Foreskin keratinocyte (primary cell): ENCODE measurements at places on chromosomes 2 and 18. TPM values are rescaled to one million over a fixed set of nuclear protein-coding genes. Genes with fewer than 3 reads are reported as not detected.

GRCh38 chr18:52216666-52217065 lies 123.3 kb upstream of the DCC start:
- no peak for DNase-seq

ADD2 gene
- 0.07 and 0.87 TPM in 2 replicates for polyA plus RNA-seq

ONECUT2 gene
- polyA plus RNA-seq: under 0.01 TPM in 2 replicates

SNED1 gene
- not detected in 2 replicates for polyA plus RNA-seq

DNA sequence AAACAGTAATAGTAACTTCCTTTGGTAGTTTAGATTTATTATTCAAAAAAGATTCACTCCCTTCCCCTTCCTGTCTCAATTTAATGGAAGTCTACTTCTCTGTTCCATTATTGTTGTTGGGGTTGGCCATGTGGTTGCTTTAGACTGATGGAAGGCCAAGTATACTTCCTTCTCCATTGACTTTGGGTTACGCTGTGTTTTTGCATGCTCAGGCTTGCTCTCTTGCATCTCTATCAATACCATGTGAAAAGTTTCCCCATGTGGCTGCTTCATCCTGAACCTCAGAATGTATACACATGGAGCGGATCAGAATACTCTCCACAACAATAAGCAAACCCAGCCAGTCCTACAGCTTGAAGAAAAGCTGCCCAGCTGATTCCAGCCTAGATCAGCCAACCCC lies 20.3 kb downstream of the CFAP210 start:
- no peak for DNase-seq

- DNase-seq: no peak
These were observed 612.5 kb downstream of the IRS1 start for GRCh38 chr2:226187156-226187555.

LAMA3 gene
- polyA plus RNA-seq: 1,282 and 1,610 TPM in 2 replicates
